Suprapubic skin (tissue), 4 donors: ENCODE measurements at places on chromosomes 16 and 17.

- DNase-seq, result no peak
These were observed 151.2 kb downstream of the TANC2 start for GRCh38 chr17:63116967-63117830.

GRCh38 chr16:27347930-27348685, 34.3 kb downstream of the IL4R start:
- DNase-seq, result no peak

DNA sequence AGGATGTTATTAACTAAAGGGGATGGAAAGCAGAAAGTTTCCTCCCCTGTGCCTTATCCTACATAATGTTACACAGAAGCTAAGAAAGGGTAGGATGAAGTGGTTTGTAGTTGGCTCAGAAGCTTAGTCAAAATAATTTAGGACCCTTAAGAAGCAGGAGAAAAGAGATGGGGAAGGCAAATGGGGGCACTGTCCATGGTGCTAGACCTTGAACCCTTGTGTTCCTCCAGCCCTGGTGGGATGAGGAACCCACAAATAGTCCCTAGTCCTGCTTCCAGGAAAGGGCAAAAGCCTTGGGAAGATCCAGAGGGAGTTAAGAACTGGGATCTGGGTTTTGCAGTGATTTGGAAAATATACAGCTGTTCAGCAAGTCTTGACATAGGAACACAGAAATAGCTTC, 54.5 kb downstream of the SLC5A11 start:
- DNase-seq, result no peak

DNA sequence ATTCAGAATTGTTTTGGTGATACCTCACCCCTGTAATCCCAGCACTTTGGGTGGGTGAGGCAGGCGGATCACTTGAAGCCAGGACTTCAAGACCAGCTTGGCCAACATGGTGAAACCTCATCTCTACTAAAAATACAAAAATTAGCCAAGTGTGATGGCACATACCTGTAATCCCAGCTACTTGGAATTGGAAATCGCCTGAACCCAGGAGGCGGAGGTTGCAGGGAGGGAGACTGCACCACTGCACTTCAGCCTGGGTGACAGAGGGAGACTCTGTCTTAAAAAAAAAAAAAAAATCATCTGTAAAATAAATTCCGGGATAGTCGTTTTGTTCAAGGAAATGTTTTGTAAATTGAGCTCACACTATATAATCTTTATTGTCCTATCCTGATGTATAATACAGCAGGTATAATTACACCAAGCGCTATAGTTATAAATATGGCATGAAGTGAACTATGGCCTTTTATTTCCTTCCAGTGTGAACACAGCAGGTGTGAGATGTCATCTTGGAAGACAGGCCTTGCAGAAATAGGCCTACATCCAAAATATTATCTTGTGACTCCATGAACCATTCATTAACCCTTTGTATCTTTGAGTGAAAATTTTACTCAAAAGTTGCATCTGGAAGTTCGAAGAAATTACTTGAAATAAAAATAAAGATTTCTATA, 25.4 kb downstream of the PLA2G10 start:
- DNase-seq, result no peak

- DNase-seq, result no peak
These were observed at the start of gene GSG1L2 for GRCh38 chr17:9821921-9822320. TSS of gene GSG1L2 (minus strand) at chr17:9822079. CDS start at chr17:9822071, 8 bp downstream.

DNA sequence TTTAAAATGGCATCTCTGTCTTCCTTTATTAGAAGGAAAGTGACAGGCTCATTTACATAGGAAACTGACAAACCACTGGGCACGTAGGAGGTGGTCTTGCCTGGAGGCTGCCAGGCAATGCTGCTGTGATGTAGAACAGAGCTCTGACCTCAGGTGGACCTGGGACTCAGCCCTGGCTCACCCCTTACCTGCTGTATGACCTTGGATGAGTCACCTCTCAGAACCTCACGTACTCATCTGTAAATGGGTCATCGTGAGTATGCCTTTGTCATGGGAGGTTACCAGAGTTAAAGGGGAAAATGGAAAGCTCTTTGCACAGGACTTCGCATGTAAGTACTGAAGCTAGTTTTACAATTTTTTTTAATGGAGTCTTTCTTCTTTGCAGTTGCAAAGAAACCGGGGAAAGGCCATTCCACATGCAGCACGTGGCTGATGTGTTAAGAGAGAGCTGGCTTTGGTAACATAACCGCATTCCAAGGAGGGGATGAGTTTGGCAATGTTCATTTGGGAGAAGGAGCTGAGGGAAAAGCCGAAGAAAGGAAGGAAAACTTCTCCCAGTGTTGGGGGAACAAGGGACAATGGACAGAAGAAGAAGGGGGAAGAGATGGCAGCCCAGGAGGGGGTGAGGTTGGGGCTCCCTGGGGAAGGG, 37.4 kb upstream of the LONP2 start:
- DNase-seq, result no peak

- DNase-seq, result no peak
These were observed 6.7 kb downstream of the ZNF646 start for GRCh38 chr16:31080756-31081419.

- DNase-seq, result no peak
These were observed 156.4 kb upstream of the CCL2 start for GRCh38 chr17:34098699-34099098.

DNA sequence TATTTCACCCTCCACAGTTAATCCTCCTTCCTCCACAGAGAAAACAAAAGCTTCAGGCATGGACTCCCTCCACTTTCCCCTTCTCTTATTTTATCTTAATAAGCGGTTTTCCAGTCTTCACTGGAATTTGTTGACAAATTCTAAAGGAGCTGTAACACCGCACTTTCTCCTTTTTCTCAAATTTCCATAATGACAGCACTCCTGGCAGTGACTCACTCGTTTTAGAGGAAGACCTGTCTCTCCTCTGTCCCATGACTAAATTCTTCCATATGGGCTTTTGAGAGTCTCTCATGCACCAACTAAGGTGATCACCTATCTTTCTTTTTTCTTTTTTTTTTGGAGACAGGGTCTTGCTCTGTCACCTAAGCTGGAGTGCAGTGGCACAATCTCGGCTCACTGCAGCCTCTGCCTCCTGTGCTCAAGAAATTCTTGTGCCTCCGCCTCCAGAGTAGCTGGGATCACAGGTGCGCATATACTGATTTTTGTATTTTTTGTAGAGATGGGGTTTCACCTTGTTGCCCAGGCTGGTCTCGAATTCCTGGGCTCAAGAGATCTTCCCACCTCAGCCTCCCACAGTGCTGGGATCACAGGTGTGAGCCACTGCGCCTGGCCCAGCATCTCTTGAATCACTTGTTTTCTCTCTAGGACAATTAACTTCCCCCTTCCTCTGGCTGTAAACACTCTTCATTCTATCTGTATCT, 7.7 kb downstream of the ITGAM start:
- no peak for DNase-seq

DNA sequence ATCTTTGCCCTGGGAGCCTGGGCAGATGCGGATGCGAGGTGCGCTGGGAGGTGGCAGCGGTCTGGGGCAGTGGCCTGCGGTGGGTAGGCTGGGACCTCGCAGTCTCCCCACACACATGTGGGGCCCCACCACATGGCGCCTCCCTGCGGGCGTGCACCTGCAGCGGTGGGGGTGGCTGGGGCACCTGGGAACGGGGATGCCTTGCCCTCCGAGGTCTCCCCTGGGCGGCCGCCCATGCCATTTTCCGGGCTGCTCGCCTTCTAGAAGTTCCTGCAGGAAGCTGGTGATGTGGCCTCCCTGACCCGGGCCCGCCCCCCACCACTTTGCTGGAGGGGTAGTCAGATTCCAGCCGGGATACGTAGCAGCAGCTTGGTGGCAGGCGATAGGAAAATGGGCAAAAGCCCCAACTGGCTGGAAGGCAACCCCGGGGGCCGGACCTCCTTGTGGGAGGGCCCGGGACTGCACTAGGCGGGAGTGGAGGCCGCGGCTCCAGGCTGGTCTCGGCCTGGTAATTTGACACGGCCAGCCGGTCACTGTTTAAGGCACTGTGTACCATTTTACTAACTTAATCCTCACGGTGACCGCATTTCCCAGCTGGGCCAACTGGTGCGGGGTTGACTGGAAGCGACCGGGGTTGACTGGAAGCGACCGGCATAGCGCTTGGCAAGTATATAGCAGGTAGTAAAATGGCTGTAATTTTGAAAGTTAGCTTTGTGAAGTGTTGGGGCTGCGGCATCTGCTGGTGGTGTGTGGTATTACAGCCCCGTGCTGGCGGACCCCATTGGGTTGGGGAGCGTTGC, 38.5 kb downstream of the IGF2BP1 start:
- no peak for DNase-seq

GRCh38 chr16:86846136-86846535, 267.8 kb downstream of the FOXL1 start:
- DNase-seq, result no peak

DNA sequence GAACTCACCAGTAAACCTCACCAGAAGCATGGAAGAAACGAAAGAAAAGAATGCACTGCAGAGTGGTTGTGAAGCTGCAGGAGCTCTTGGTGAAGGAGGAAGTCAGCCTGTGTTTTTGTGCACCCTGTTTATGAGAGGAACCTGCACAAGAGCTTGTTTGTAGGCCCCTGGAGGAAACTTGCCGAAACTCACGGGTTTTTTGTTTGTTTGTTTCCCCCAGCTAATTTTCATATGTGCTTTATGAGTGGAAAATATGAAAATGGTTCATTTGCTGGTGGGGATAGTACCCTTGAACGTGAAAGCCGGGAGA, 222.7 kb downstream of the C16orf95 start:
- no peak for DNase-seq

DNA sequence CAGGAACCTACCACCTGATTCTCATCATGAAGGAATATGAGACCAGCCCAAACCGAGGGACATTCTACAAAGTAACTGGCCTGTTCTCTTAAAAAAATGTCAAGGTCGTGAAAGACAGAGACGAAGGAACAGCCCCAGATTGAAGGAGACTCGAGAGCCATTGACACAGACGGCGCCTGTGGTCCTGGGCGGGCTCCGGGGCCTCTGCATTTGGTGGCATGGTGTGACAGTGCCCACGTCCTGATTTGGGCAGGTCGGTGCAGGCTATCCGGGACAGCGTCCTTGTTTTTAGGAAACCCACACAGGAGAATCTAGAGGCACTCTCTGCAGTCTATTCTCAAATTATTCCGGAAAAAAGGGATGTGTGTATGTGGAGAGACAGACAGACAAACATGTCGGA, 64.1 kb downstream of the ADCY9 start:
- no peak for DNase-seq

DNA sequence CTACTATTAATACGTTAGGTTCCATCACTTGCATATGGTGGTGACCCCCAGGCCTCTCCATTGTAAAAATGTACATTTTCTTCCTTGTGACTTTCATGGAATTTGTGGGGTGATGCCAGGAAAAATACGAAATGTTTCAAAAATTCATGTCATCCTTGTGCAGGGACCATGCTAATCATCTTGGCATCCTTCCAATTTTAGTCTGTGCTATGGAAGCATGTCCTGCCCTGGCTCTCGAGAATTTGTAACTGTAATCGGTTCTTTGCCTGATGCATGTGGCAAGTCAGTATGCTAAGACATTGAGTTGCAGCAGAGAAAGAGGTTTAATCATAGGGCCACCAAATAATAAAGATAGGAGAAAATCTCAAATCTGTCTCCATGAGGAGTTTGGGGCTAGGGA, 14.3 kb upstream of the GINS3 start:
- no peak for DNase-seq

DNA sequence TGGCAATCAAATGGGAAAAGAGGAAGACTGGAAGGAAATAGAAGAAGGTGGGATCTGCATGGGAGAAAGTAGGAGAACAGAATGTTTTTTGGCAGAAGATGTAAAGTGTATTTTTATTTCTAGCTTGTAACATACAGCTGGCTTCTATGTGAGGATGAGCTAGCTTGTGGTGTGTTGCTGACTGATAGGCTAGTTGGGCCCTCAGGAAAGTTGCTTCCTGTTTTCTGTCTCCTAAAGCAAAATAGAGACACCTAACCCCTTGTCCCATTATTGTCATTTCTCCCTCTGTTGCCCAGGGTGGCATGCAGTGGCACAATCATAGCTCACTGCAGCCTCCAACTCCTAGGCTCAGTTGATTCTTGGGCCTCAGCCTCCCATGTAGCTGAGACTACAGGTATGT, 15.9 kb downstream of the TNRC6A start:
- no peak for DNase-seq

GRCh38 chr16:58511933-58512815, 3.1 kb upstream of the SETD6 start:
- DNase-seq, result peak; percentile 89

DNA sequence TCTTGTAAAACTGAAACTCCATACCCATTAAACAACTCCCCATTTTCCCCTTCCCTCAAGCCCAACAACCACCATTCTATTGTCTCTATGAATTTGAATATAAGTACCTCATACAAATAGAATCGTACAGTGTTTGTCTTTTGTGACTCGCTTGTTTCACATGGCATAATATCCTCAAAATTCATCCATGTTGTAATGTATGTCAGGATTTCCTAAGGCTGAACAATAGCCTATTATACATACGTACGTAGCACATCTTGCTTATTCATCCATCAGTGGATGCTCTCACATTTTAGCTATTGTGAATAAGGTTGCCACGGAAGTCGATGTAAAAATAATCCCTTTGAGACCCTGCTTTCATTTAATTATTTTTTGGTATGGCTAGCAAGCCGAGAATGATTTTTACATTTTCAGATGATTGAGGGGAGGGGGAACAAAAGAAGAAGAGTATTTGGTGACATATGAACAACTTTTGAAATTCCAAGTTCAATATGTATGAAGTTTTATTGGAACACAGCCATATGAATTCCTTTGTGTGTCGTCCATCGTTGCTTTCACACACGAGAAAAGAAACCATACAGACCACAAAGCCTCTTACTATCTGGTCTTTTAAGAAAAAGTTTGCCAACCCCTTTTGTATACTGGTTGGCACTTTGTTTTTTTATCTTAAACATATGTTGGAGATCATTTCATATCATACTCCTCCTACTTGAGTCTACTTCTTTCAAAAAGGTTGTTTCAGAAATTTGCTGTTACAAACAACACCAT, 371.2 kb downstream of the NPIPA8 start:
- no peak for DNase-seq

DNA sequence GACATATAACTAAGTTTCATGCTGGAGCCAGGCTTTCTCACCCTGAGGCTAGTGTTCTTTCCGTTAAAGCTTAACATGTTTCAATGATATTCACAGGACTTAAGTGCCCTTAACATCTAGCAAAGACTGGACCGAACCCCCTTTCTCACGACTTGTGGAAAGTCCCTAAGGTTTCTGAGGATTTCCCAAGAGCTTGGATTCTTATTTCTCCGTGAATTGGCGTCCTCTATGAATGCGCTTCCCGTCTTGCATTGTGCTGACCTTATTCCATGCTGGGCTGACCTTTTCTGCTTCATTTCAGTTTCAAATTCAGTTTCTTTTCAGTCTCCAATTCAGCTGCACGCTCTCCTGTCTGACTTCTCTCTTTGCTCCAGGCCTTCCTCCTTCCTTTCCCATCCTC, 206.4 kb downstream of the HS3ST3A1 start:
- no peak for DNase-seq

- DNase-seq, result no peak
These were observed 40.1 kb upstream of the RGS9 start for GRCh38 chr17:65097110-65097509.

- no peak for DNase-seq
These were observed 827 bp downstream of the CDK10 start for GRCh38 chr16:89687092-89687940.

- no peak for DNase-seq
These were observed 104.6 kb downstream of the RPTOR start for GRCh38 chr17:80649200-80649644.

GRCh38 chr16:89481356-89481955, 8.9 kb downstream of the ANKRD11 start:
- no peak for DNase-seq

- DNase-seq, result no peak
These were observed 329.4 kb upstream of the CCL2 start for GRCh38 chr17:33925649-33926048.
